ENCODE measurements at places on chromosomes 13 and 19. TPM values are rescaled to one million over a fixed set of nuclear protein-coding genes. Genes with fewer than 3 reads are reported as not detected.

PDE4A gene
- 2.9 TPM for total RNA-seq

WASF3 gene
- 18.9 TPM for total RNA-seq

KCNJ14 gene
- total RNA-seq, result 2.8 TPM

SIGLEC10 gene
- not detected for total RNA-seq

ZNF737 gene
- 32.4 TPM for total RNA-seq

- H3K4me1 ChIP-seq, result peaks cover 3% of the 10 kb centered on the region
- DNase-seq, result no peak
- H3K27me3 ChIP-seq, result no peaks in the 10 kb centered on the region
- H3K27ac ChIP-seq, result no peak overlapping the region
These were observed 29.0 kb downstream of the GPX4 start for GRCh38 chr19:1132552-1133383.

DNA sequence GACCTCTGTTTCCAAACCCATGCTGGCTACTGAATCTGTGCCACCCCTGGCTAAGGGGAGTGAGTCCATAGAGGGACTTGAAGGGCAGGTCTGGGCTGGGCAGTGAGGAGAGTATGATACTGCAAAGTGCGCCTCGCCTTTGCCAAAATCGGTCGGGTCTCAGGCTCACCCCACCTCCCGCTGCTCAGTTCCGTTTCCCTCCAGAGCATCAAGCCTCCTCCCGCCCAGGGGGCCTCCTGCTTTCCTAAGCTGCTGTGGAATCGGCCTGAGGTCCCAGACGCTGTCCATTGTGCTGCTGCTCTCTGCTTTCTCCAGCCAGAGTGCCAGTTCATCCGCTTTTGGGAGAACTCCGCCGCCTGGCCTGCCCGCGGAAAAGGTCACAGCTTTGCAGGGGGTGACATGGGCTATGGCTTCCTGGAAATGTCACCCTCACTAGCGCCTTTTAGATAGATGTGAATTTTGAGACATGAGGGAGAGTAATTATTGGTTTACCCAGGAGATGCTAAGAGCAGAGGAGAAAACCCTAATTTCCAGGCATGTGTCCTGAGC lies 1418.4 kb downstream of the UQCRFS1 start:
- peaks cover 16% of the 10 kb centered on the region for H3K4me1 ChIP-seq
- no peak for DNase-seq
- H3K27ac ChIP-seq, result no peak overlapping the region
- H3K27me3 ChIP-seq, result no peaks in the 10 kb centered on the region

DNA sequence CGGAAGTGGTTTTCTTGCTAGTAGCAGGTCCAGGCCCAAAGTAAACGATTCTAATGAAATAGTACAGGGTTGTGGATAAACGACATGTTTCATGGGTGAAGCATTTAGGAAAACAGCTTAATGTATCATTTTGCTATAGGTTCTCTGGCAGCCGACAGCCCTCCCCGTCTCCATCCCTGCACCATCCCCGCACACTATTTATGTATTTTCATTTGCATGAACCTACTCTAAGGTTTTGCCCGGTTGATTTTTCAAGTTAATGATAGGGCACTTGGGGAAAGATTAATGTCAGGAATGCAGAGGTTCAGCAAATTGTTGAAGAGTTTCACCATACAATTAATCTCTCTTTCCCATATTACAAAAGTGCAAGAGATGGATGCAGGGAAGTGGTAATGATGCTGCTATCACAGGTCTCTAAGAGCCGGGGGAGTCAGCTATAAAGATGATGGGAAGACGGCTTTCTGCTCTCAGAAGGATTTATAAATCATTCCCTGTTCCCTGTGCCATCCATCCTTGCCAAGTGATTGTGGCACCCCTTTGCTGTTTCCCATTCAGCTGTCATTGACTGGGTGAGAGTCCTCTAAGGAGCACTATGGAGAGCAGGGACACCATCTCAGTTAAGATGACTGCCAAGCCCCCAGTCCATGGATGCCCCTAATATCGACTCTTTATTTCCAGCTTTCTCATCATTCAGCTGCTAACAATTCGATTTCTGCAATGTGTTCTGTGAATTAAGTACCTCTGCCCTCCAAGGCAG lies 186.3 kb downstream of the IRS2 start:
- H3K27ac ChIP-seq, result no peak overlapping the region
- H3K4me1 ChIP-seq, result peaks cover 5% of the 10 kb centered on the region
- no peak for DNase-seq
- no peaks in the 10 kb centered on the region for H3K27me3 ChIP-seq
- no peak overlapping the region for H3K4me3 ChIP-seq
- no peaks in the 10 kb centered on the region for H3K36me3 ChIP-seq

GRCh38 chr13:70708775-70709174 lies 600.5 kb upstream of the KLHL1 start:
- peaks cover 1% of the 10 kb centered on the region for H3K27me3 ChIP-seq
- no peaks in the 10 kb centered on the region for H3K36me3 ChIP-seq
- H3K4me1 ChIP-seq, result no peaks in the 10 kb centered on the region
- no peak overlapping the region for H3K27ac ChIP-seq
- no peak overlapping the region for H3K4me3 ChIP-seq
- no peak for DNase-seq

DNA sequence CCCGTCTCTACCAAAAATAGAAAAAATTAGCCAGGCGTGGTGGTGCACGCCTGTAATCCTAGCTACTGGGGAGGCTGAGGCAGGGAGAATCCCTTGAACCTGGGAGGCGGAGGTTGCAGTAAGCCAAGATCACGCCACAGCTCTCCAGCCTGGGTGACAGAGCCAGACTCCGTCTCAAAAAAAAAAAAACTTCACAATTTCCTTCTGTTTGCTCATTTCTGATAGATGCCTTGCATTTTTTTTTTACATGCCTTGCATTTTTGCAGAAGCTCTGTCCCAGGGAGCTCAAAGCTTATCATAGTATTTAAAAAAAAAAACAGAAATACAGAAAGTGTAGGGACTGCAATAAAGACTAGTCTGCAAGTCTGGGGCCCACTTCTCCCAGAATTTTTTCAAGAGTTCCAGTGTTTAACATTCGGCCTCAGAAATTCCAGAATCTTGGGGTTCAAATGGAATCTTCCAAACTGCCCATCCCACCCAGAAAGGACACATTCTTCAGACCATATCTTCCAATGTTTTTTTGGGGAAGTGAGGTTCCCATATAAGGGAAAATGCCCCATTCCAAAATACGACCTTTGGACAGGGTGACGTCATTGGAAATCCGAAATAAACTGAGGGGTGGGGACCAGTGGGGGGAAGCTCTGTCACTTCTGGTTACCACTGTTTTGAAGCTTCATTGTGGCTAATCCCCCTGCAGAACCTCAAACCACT lies 17.2 kb upstream of the RAB8A start:
- no peaks in the 10 kb centered on the region for H3K27me3 ChIP-seq
- no peak for DNase-seq

DNA sequence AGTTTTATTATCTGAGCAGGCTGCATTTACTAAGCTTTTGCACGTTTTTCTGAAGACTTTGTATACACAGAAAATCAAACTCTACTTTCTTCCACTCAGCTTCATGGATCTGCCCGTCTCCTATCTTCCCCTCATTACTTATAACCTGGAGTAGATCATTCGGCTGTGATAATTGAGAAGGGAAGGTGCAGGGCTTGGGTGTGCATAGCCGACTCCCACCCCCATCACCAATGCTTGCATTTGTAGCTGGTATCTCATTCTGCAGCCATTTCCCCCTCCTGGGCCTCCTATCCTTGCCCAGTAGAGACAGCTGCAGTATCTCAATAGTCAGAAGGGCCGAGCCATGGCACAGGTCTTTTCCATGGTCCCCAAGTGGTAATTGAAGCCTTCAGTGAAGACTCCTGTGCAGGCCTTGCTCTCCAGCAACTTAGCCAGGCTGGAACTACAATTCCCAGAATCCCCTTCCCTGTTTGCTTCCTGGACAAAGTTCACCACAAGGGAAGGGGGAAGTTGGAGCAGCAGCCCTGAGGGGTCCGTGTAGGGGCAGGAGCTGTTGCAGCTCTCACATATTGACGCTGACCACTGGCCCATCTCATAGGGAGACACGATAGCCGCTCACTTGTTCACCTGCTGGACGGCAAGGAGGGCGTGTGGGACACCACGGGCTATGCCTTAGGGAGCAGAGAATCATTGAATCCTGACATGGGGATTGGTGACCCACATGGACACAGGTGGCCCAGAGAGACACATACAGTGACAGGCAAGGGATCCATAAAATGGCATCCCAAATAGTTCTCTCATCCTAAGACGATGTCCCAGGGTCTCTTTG lies 2.1 kb upstream of the SIGLEC8 start:
- DNase-seq, result no peak
- H3K27me3 ChIP-seq, result peaks cover 25% of the 10 kb centered on the region
- peak overlapping the region; percentile 41 for H3K4me3 ChIP-seq

DNA sequence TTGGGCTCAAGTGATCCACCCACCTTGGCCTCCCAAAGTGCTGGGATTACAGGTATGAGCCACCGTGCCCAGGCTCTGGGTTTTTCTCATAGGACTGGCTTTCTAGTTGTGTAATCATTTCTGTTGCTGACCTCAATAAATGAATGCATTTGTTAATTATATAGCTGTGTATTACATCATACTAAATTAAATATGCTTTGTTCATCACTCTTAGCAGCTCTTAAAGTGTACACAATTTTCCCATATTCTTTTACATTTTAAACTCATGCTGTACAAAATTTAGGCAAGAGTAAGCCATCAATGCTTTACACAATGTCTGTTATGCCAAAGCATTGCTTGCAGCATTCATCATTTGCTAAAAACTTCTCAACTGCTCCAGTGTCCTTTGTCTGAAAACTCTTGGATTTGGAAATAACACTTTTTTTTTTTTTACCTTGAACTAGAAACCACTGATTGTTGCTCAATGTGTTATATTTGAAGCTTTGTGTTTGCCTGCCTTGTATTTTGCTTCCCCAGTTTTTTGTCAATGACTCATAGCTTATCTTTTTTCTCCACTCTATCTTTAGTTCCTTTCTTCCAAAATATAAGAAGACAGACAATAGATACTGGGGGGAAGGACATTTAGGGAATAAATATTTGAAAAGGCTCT lies 31.4 kb downstream of the CCDC122 start:
- no peak overlapping the region for H3K4me3 ChIP-seq
- H3K27ac ChIP-seq, result no peak overlapping the region
- H3K27me3 ChIP-seq, result no peaks in the 10 kb centered on the region
- peaks cover 66% of the 10 kb centered on the region for H3K36me3 ChIP-seq
